Fibroblast of skin of back (primary cell): ENCODE measurements at places on chromosomes 12 and 14.

DNA sequence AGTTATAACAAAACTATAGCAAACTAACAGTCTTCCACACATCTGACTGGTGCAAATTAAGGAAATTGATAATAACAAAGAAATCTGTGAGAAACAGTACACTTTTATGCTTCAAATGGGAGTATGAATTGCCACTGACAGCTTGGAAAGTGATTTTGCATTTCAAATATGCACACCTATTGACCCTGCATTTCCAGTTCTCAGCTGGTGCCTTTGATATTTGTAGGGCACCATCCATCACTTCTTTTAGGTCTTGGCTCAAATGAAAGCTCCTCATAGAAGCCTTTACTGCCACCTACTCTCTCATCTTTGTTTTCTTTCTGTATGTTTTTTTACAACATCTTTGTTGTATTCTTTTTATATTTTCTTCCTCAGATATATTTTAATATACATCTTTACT, 125.1 kb downstream of the ST8SIA1 start:
- DNase-seq: no peak

GRCh38 chr12:39935275-39935674, 170.6 kb downstream of the SLC2A13 start:
- peak; percentile 83 for DNase-seq

GRCh38 chr12:50218386-50218785, 51.2 kb upstream of the CERS5 start:
- DNase-seq: peak; percentile 61

GRCh38 chr12:3600951-3601350, 109.9 kb downstream of the PRMT8 start:
- DNase-seq: no peak

- no peak for DNase-seq
These were observed 6.5 kb upstream of the ATP23 start for GRCh38 chr12:57934819-57935218.

DNA sequence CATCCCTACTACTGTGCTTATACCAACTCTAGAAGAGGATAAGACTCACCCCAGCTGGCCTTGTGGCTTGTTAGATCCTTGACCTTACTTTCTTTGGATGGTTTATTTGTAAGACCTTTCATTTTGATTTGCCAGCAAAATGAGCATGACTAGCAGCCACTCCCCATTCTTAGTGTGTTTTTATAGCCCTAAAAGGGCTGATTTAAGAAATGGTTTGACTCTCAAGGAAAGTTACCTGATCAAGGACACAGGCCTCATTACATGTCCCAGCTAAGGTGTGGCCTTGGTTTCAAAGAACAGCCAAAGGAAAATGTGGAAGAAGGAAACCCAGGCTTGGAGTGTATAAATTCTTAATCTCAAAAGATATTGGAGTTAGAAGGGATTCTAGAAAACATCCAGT, 41.4 kb downstream of the SLC17A8 start:
- DNase-seq: no peak

- DNase-seq: no peak
These were observed 274.9 kb downstream of the GPHN start for GRCh38 chr14:66782853-66783252.

GRCh38 chr12:104958805-104959334, 780 bp upstream of the SLC41A2 start:
- DNase-seq: no peak

- peak; percentile 82 for DNase-seq
These were observed 5.5 kb downstream of the AQP5 start for GRCh38 chr12:49967042-49967776.

DNA sequence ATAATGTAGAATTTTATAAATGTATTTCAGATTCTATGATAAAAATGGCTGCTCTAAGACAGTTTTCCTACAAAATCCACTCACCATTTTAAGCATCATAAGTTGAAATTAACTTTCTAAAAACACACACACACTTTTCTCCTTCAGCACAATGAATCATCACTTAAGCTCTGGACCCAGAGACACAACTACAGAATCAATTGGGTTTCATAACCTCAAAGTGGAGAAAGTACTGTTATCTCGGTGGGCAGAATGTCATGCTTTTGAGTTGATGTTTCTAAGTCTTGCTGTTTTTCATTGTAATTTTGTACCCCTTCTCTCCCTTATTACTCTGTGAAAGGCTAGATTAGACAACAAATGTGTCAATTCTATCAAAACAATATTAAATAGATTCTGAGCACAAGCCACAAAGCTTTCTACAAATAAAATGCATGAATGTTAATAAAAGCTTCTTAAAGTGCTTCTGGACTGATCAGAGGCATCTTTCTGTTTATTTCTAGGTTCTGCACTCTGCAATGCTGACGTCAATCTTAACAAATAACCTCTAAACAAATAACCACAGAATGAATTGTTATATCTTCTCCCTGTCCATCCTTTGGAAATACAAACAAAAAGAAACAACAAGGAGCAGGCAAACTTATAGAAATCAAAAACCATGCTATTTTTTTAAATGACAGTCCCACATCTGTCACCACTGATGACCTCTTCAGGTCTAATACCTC, 8.2 kb downstream of the IPO8 start:
- no peak for DNase-seq

GRCh38 chr12:104546575-104546974, 89.8 kb downstream of the CHST11 start:
- DNase-seq: no peak

DNA sequence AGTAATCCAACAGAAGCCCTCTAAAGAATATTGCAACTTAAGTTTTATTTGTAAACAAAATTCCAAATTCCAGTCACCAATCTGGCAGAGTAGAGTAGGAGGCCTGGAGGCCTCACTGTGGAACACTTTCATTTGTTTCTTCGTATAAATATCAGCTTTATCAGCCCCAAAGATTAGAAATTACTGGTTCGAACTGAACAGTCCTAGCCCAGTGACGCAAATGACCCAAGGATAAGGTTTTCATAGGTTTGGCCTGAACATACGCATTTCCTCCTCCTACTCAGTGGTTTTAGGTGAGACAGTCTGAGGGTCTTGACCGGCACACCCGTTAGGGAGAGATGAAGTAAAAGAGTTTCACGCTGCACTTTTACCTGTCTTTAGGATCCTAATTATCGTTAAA, 1.7 kb downstream of the CDC42BPB start:
- DNase-seq: no peak

GRCh38 chr12:42332301-42333285, 6.6 kb downstream of the PPHLN1 start:
- peak; percentile 42 for DNase-seq

DNA sequence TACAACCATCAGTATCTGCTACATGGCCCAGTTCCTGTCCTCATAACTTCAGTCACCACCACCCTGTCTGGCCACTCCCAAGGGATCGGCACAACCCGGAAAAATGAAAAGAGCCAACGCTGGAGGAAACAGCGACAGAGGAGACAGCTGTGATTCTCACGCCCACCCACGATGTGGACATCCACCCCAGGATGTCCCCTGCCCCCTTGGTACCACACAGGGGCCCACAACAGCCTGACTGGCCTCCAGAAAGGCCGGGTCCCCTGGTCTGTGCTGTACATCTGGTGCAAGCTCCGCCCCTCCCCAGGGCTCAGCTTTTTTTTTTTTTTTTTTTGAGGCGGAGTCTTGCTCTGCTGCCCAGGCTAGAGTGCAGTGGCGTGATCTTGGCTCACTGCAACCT, 12.5 kb downstream of the RPS6KL1 start:
- no peak for DNase-seq
